Astrocyte (in vitro differentiated cells and primary cell): ENCODE measurements at places on chromosomes 5 and 9. TPM values are rescaled to one million over a fixed set of nuclear protein-coding genes. Genes with fewer than 3 reads are reported as not detected.
A peak's percentile ranks its signal among the peaks of the same experiment; 100 is the strongest.

The MAMDC2 gene
- total RNA-seq = 135 and 211 TPM in 2 replicates

The SIT1 gene
- not detected in 2 replicates for total RNA-seq

The INSL6 gene
- total RNA-seq = not detected in 2 replicates

The NUTM2F gene
- total RNA-seq = not detected in 2 replicates

The CARD9 gene
- total RNA-seq = 2.7 and 4.2 TPM in 2 replicates

The TAF11L13 gene
- not detected in 2 replicates for total RNA-seq

The IL31RA gene
- 4.7 and 5.7 TPM in 2 replicates for total RNA-seq

The WNK2 gene
- total RNA-seq = 0.89 and 1.9 TPM in 2 replicates

The SLC45A2 gene
- total RNA-seq = 0.82 and 0.98 TPM in 2 replicates

The FRMD3 gene
- 0.29 and 0.39 TPM in 2 replicates for total RNA-seq

The CRB2 gene
- 2.4 and 2.5 TPM in 2 replicates for total RNA-seq

The ENTPD2 gene
- total RNA-seq = 0.14 and 0.55 TPM in 2 replicates

DNA sequence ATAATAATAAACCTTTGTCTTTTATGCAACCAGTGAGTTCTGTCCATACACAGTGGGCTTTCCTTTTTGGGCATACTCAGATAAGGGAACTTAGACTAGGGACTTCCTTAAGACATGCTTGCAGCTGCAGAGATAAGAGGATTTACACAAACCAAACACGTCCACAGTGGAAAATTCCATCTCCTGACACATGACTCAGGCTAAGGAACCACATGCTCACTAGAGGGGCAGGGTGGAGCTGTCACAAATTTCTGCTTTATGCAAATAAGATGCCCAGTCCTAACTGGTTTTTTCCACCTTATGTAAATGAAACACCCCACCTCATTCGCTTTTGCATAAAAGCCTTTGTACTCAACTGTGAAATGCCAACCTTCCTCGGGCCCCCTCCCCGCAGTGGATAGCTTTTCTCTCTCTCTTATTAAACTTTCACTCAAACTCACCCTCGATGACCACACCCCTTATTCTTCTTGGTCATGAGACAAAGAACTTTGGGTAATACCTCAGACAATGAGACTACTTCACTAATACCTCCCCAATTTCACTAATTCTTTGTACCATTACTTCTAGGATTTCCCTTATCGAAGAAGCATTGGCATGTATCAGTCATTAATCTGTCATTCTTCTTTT, 170.3 kb upstream of the FTMT start:
- no peaks in the 10 kb centered on the region for H3K36me3 ChIP-seq
- DNase-seq = no peak
- H3K27me3 ChIP-seq = no peaks in the 10 kb centered on the region
- no peak overlapping the region for H3K27ac ChIP-seq
- H3K4me1 ChIP-seq = no peaks in the 10 kb centered on the region

- H3K4me3 ChIP-seq = no peak overlapping the region
- DNase-seq = no peak
- no peaks in the 10 kb centered on the region for H3K27me3 ChIP-seq
These were observed 51.1 kb downstream of the GNA14 start for GRCh38 chr9:77597057-77597456.

- H3K27me3 ChIP-seq = no peaks in the 10 kb centered on the region
- H3K36me3 ChIP-seq = no peaks in the 10 kb centered on the region
- no peak overlapping the region for H3K27ac ChIP-seq
- H3K4me1 ChIP-seq = no peaks in the 10 kb centered on the region
- H3K4me3 ChIP-seq = no peak overlapping the region
These were observed 20.1 kb downstream of the DOCK2 start for GRCh38 chr5:169657127-169657526.

- H3K27me3 ChIP-seq = no peaks in the 10 kb centered on the region
- H3K36me3 ChIP-seq = no peaks in the 10 kb centered on the region
- DNase-seq = no peak
- H3K4me3 ChIP-seq = no peak overlapping the region
- H3K27ac ChIP-seq = no peak overlapping the region
These were observed 176.9 kb downstream of the FGF1 start for GRCh38 chr5:142509026-142509425.

DNA sequence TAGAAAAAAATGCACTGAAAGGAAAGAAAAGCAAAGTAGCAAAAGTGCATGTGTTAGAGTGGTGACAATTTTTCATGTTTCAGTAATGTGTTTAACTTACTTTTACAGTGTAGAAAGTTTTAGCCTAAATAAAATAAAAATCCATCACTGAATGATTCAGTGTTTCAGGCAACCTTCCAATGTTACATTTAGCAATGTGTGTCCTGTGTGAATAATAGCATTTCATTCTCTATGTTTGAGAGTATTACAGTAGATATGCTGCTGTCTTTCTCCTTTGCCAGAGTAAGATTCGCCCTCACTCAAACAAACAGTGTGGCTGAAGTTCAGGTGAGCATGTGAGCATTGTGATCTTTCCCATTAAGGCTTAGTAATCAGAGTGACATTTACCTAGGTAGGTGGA, 171.1 kb downstream of the TARS1 start:
- peak overlapping the region; percentile 11 for H3K4me3 ChIP-seq
- H3K27ac ChIP-seq = peak overlapping the region; percentile 88
- H3K27me3 ChIP-seq = no peaks in the 10 kb centered on the region
- DNase-seq = peak; percentile 69

DNA sequence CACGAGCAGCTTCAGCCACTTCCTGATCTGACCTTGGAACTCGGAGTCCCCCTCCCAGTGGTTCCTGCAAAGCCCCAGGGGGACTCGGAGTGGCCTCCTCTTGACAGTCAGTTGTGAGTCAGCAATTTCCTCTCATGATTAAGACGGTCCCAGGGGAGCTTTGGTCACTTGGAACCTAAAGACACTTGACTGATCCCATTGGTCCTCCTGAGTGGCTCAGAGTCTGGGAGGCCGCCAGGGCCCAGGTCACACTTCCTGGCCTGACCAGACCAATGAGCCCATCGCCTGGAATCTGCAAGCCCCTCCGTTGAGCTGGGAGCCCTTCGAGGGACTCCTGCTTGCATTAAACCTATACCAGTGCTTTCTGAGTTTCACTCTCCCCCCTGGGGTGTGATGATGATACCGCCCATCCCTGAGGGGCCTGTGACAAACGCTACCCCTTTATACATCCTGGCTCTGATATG, 29.1 kb downstream of the TSPAN17 start:
- no peak overlapping the region for H3K27ac ChIP-seq
- no peaks in the 10 kb centered on the region for H3K36me3 ChIP-seq
- DNase-seq = no peak
- peaks cover 29% of the 10 kb centered on the region for H3K27me3 ChIP-seq

DNA sequence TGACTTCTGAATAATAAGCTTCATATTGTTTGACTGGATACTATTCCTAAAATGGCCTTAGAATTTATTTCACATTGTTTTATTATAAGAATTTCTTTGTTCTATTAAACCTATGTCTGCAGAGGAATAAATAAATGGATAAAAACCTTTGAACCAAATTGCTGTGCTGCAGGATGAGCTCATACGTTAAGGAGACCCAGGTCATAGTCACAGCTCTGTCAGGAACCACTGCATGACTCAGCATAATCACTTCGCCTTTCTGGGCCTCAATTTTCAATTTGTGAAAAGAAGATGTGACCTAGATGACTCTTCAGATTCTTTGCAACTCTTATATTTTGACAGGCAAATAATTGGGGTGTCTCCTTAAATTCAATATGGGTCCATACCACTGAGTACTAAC, 36.7 kb upstream of the HMHB1 start:
- H3K27me3 ChIP-seq = no peaks in the 10 kb centered on the region
- H3K36me3 ChIP-seq = no peaks in the 10 kb centered on the region
- H3K4me3 ChIP-seq = no peak overlapping the region
- H3K4me1 ChIP-seq = peaks cover 2% of the 10 kb centered on the region
- no peak overlapping the region for H3K27ac ChIP-seq

DNA sequence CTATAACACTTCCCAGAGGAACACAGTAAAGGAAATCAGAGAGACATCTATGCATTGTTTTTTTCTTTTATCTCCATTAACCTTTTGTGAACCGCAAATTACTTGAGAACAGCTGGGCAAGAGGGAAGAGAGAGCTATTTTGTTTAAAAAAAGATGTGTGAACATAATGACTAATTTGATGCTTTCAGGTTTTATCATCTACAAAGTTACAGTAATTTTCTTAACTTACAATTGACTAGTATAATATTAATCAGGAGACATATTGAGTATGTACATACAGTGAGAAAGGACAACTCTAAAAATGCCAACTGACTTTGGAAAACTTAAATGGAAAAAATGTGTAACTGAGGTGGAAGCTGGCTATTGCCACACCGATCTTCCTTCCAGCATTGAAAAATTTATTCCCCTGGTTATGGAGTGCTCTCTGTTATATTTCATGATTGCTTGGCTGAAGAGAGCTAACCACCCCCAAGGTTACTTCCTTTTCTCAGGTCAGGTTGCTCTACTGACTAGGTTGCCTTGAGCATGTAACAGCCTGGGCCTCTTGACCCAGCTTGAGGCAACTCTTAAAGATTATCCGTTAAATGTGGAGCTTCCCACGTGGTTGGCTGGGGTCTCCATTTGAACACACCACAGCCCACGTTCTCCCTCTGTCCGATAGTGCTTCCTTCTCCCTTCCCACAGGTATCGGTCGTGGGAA, 62.6 kb upstream of the C6 start:
- H3K36me3 ChIP-seq = no peaks in the 10 kb centered on the region
- DNase-seq = no peak

- H3K27me3 ChIP-seq = no peaks in the 10 kb centered on the region
- peaks cover 51% of the 10 kb centered on the region for H3K4me1 ChIP-seq
- DNase-seq = peak; percentile 96
- H3K36me3 ChIP-seq = peaks cover 34% of the 10 kb centered on the region
- H3K27ac ChIP-seq = peak overlapping the region; percentile 81
- H3K4me3 ChIP-seq = no peak overlapping the region
These were observed 21.3 kb downstream of the NREP start for GRCh38 chr5:111735583-111736270.

DNA sequence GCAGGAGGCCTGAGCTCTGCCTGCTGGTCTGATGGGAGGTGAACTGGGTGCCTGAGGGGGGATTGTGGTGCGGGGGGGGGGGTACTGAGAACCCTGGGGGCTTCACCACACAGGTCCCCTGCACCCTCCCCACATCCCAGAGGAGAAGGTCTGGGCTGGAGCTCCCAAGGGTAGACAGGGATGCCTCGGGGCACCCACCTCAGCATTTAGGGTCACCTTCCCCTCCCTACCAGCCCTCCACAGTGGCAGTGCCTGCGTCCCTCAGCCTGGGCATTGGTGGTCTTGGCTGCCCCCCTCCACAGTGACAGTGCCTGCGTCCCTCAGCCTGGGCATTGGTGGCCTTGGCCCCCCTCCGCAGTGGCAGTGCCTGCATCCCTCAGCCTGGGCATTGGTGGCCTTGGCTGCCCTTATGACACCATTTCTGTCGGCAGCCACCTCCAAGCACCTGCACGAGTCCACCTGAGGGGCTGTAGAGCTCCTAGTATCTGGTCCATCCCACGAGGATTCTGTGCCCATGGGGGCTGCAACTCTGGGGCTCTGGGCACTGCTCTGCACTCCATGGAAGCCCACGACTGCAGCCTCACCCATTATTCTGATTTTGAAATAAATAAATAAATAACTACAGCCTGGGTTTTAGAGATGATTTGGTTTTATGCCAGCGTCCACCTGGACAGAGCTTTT, 21.5 kb downstream of the NKD2 start:
- no peak overlapping the region for H3K4me3 ChIP-seq
- no peaks in the 10 kb centered on the region for H3K36me3 ChIP-seq
- DNase-seq = no peak
- H3K27me3 ChIP-seq = peaks cover 4% of the 10 kb centered on the region
- H3K27ac ChIP-seq = no peak overlapping the region
- H3K4me1 ChIP-seq = no peaks in the 10 kb centered on the region

DNA sequence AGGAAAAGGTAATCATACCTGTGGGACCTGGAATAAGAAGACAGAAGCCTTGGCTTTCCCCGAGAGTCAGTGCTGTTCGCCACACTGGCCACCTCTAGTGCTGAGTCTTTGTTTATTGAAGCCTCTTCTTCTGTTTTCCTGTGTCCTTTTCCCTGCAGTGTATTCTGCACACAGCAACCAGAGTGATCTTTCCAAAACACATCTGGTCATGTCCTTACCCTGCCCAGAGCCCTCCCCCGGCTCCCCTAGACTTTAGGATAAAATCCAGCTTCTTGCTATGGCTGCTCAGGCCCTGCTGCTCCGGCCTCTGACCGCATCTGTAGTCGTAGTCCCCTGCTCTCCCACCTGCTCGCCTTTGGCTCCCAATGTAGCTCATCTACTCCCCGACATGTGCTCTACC, 28.3 kb downstream of the GALNT10 start:
- no peak overlapping the region for H3K27ac ChIP-seq
- no peaks in the 10 kb centered on the region for H3K27me3 ChIP-seq
- H3K4me3 ChIP-seq = no peak overlapping the region

GRCh38 chr5:68334553-68334886, 119.0 kb downstream of the PIK3R1 start:
- DNase-seq = no peak
- H3K27ac ChIP-seq = peak overlapping the region; percentile 77
- H3K4me1 ChIP-seq = peaks cover 37% of the 10 kb centered on the region
- H3K27me3 ChIP-seq = no peaks in the 10 kb centered on the region
- H3K36me3 ChIP-seq = no peaks in the 10 kb centered on the region
- H3K4me3 ChIP-seq = no peak overlapping the region
